ENCODE measurements at places on chromosomes 16 and 17.

DNA sequence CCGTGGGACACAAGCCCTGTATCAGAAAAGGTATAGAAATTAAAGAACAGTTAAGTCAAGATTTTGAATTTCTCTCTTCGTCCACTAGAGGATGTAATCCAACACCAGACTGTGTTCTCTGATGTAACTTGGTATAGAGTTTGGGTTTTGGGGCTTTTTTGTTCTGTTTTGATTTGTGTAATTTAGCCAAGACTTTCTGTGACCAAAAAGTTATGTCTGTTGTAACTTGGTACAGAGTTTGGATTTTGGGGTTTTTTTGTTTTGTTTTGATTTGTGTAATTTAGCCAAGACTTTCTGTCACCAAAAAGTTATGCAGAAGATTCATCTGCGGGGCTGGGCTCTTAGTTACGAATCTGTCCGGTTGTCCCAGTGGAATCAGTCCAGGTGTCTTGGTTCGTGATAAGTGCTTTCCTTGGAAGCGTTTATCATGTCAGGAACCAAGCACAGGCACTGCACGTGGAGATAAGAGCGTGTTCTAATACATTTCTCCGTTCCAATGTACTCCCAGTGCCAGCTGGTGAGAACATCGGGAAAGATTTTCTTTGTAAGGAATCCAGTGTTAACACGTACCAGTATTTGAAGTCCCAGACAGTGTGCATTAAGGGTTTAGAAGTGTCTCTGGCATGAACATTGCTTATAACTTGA lies 44.1 kb upstream of the SEC14L1 start:
- no peak for DNase-seq

- DNase-seq: no peak
Measured at GRCh38 chr16:4048481-4048880, 67.8 kb downstream of the ADCY9 start.

DNA sequence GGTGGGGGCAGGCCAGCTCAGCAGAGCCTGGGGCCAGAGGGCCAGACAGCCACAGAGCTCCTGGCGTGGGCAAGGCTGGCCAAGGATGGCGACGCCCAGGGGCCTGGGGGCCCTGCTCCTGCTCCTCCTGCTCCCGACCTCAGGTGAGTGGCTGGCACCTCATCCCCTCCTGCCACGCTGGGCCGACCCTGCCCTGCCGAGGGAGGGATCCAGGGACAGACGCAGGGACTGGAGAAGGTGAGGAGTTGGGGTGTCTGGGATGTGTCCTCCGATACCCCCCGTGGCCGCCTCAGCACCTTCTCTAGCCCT lies at the start of gene ADGRG3:
Gene ADGRG3 (plus strand): TSS at position 44 of the 309 bp plus-strand sequence. CDS start 42 bp downstream, at position 86.
- DNase-seq: no peak

- no peak for DNase-seq
Measured at GRCh38 chr16:7964744-7965143, 625.6 kb downstream of the TMEM114 start.

- DNase-seq: no peak
Measured at GRCh38 chr16:78516006-78516736, 416.7 kb downstream of the WWOX start.

DNA sequence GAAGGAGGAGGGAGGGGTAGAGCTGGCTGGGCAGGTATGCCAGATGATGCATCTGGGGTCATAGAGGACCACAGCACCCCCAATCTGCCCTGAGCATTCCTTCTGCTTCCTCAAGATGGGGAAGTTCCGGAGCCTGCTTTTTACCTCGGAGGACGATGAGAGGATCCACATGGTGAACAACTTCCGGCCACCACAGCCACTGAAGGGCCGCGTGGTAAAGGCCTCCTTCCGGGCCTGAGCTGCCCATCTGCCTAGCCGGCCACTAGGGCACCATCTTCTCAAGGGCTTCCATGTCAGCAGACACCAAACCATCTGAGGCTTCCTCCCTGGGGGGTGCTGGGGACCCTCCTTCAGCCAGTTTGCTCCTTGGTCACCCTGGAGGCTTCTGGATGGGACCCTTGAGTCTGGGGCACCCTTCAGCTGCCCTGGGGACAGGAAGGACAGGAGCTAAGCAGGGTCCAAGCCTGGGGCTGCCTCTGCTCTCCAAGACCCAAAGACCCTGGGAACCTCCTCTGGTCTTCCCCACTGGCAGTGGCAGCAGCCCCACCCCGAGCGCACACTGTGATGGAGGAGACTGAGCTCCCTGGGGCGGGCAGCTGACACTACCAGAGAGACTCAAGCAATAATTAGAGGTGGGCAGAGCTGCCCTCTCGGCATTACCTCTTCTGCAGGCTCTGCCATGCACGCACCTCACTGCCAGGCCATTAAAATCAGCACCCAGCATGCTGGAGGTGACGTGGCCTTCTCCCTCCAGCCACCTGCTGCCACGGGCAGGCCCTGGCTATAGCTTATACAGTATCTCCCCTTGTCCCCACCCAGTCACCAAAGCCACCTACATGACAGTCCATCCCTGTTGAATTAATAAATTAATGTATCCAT lies 9.3 kb downstream of the CA7 start:
- DNase-seq: no peak

DNA sequence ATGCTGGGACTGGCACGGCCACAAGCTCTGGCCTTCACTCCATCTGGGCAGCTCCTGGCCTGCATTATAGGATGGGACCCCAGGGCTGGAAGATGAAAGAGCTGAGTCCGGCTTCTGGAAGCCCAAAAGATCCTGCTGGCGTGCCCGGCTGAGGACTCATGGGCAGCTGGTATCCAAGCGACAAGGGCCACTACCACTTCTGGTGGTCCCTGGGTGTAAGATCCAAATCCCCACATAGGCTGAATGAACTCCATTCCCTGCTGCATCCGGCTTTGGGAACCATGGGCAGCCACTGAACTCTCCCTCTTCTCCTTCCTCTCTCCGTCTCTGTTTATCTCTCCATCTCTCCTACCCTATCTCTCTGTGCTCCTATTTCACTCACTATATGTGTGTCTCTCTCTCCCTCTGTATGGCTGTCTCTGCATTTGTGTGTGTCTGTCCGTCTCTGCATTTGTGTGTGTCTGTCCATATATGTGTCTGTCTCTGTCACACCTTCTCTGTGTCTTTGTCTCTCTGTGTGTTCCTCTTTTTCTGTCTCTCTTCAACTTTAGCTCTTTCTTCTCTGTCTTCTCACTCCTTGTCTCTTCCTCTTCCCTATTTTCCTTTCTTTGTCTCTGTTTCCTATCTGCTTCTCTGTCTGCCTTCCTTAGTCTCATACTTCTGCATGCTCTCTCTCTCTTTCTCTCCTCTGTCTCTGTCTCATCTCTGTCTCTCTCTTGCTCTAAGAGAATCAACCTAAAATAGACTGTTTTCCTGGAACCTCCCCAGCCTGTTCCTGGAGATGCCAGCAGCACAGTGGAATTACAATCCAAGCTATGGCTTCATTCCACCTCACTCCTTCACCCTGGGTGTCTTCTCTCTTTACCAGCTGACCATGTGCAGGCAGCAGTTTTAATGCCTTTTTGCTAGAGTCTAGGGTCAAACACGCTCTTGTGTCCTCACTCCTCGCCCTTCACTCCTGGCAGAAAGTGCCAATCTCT lies 60.4 kb upstream of the IRX6 start:
- no peak for DNase-seq

DNA sequence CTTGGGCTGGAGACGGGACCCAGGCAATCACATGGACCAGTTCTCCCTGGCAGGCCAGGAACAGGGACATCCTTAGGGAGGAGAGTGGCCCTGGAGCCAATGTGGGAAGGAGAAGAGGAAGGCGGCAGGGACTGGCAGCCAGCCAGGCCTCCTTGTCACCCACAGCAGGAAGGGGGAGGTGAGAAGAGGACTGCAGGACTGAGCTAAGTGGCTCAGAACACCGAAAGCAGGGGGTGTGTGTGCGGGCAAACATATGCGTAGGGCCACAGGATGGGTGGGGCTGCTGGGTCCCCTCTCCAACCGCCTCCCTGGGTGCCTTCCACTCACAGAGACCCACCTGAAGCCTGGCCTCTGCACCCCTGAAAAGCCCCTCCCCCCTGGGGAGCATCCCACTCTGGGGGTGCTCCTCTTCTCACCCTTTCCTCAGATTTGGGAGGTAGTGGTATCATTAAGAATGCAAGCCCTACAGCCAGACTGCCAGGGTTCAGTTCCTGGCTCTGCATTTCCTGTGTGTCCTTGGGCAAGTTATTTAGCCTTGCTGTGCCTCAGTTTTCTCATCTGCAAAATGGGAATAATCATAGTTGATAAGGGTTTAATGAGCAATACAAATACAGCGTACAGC lies 8.1 kb downstream of the PNMT start:
- peak; percentile 21 for DNase-seq

DNA sequence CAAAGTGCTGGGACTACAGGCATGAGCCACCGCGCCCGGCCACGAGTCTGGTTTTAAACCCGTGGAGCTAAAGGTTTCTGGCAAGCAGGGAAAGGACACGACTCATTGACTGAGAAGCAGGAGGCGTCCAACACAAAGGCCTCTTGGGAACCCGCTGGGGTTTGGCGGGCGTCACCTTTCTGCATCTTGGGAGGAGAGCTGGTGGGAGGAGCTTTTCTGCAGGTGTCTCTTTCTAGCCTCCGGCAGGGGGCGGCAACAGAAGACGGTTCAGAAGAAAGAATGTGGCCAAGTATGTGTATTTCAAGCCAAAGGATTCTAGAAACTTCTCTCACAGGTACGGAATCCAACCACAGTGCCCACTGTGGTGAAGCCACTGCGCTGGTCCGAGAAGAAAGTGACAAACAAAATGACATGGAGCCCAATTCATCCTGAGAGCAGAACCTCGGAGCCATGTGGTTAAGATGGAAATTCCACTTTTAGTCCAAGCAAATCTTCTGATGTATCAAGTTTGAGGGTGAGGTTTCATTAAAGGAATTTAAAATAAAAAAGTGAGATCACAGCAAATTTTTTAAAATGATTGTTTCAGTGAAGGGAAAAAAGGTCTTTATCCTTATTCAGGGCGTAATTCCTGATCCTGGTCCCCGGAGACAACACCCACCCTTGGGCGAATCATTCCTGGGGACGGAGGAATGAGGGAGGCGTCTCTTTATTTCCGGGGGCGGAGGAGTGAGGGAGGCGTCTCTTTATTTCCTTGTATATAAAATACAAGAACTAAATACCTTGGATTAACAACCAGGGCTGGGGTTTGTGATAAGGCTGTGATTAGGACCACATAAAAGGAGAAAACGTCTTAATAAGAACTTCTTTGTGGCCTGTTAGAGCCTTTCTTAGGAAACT lies 97.6 kb downstream of the MRM3 start:
- peak; percentile 40 for DNase-seq

- DNase-seq: no peak
Measured at GRCh38 chr17:40809721-40810421, 10.1 kb upstream of the KRT28 start.

DNA sequence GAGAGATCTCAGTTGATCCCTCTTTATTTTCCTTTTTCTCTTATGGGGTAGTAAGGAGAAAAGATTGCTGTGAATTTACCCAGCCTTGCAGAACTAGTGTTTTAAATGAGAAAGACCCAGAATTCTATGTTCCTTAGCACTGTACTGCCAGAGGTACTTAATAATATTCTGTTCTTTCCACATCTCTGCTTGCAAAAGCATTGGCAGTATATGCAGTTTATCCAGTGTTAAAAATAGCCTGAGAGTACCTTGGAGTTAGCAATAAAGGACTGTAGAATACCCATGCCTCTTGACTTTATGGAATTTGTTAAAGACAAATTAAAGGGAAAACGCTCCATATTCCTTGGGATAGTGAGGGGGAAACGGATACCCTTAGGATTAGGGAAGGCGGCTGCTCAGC lies 11.9 kb downstream of the SLC7A6 start:
- no peak for DNase-seq

GRCh38 chr17:7221278-7222092 lies 1.7 kb downstream of the ACADVL start:
- no peak for DNase-seq

GRCh38 chr17:58337210-58337599 lies 8.6 kb upstream of the TSPOAP1 start:
- DNase-seq: peak; percentile 83

GRCh38 chr17:51745993-51746392 lies 412.5 kb downstream of the CA10 start:
- no peak for DNase-seq

DNA sequence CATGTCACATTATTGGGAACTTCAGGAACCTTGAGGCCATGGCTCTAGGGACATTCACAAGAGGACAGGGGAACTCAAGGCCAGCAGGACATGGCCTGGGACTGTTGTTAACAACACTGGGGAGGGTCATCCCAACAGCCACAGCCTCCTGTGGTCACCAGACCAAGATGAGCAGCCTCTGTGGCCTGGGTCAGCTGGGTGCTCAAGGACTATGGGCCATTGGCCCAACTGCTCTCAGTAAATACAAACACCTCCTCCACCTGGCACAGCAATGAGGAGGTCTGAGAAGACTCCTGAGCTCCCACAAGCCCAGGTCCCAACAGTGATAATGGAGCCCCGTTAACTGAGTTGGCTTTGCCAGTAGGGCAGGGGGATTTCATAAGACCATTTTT lies 20.9 kb downstream of the KIFC3 start:
- no peak for DNase-seq
